ENCODE measurements at places on chromosomes 7 and 10.

DNA sequence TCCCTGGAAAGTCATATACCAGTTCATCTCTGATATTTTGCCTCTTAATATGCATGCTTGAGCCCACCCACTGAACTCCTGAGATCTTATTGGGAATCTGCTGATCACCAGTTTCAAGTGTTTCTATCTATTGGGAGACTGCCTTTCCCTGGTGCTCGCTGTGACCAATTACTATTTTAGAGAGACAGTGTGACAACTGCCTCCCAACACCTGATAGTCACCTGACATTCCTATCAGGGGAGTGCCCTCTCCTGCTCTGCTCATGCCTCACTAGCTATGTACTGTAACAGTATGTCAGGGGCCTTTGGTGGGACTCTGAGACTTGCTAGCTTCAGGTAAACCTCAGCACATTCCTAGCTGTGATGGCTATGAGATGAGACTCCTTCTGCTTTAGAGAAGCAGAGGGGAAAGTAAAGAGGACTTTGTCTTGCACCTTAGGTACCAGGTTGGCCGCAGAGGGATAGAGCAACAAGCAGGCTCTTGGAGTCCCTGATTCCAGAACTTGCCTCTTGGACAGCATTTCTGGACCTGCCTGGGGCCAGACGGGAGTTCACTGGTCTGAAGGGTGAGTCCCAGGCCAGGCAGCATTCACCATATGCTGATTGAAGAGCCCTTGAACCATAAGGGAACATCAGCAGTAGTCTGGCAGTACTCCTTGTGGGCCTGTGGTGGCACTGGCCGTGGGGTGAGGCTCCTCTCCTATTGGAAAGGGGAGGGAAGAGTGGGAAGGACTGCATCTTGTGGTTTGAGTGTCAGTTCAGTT, 34.4 kb upstream of the ARHGAP12 start:
- DNase-seq: no peak

- DNase-seq: peak; percentile 65
These were observed 41.5 kb downstream of the ASB4 start for GRCh38 chr7:95527033-95527775.

DNA sequence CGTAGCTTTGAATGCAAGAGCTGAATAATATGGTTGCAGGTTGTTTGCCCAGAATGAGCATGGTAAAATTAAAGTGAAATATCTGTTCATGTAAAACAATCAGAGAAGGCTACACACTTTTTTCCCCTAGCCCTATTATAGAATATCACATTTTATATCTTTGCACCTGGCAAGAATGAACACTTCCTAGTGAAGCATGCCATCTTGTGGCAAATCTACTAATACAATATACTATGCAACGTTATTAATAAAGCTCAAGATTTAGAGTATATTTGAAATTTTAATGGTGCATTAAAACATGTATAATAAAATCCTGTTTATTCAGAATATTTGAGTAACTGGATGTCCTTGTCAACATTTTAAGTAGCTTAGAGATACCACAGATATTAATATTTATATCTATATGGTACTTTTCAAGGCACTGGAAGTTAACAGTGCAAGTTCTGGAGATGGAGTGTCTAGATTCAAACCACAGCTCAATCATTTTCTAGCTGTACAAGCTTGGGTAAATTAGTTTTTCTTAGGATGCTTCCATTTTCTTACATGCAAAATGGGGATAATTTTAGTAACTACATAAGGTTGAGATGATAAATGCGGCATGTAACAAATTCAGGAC, 643.1 kb upstream of the SEMA3D start:
- DNase-seq: no peak

DNA sequence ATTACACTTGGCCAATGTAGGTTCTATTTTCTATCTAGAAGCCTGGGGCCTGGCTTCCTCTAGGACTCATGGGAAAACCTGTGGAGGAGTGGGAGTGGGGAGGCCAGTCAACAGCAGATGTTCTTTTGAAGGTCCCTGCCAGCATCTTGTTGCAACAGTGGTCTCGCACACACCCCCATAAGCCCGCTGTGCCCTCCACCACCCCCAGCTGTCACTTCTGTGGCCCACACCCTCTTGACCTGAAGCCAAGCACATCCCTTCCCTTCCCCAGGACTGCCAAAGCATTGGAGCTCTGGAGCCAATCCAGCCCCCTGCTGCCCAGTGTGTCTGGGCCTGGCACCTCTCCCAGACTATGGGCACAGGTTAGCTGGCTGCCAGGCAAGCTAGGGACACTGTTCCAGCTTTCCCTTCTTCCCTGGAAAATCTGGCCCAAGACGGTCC, 1.9 kb upstream of the STX1A start:
- DNase-seq: peak; percentile 76

DNA sequence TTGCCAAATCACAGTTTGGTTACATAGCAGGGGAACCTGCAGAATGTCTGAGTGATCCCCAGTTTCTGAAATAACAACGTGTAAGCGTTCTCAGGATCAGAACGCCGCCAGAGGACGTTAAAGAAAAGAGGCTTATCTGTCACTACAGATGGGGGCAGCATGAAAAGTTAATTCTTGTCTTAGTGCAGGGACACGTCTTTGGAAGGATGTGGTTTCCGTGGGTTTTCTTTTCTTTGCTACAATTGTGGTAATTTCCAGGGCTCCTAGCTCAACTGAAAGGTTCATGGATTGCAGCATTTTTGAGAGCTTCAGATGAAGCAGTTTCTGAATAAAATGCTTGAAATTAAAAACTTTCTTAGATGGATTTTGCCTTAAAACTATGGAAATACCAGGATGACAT, 106.6 kb downstream of the PRKCQ start:
- no peak for DNase-seq

DNA sequence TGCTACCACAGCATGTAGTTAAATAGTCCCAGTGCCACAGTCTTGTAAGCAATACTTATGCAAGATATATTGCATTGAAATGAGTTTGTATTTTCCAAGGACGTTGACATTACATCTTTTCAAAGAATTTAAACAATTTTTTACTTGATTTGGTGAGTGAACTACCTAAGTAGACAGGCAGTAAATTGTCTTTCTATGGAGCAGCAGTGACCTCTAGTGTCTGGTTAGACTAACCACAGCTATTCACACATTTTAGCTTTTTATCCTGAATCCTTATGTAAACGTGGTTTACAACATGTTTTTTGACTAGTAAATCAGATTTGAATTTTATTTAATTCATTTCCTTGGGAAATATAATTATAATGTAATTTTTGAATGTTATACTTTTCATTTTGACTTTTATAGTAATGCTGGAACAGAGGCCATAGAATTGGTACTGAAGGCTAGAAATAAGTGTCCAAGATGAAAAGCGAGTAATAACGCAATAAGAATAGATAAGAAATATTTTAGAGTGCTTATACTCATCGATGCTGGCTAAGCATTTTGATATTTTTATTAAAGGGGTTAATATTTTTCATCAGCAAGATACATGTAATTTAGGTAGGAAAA, 5.6 kb downstream of the LRRTM3 start:
- peak; percentile 21 for DNase-seq

- DNase-seq: no peak
These were observed 61.7 kb downstream of the GSAP start for GRCh38 chr7:77354484-77354883.

- no peak for DNase-seq
These were observed 808.7 kb upstream of the AUTS2 start for GRCh38 chr7:68789597-68789996.

DNA sequence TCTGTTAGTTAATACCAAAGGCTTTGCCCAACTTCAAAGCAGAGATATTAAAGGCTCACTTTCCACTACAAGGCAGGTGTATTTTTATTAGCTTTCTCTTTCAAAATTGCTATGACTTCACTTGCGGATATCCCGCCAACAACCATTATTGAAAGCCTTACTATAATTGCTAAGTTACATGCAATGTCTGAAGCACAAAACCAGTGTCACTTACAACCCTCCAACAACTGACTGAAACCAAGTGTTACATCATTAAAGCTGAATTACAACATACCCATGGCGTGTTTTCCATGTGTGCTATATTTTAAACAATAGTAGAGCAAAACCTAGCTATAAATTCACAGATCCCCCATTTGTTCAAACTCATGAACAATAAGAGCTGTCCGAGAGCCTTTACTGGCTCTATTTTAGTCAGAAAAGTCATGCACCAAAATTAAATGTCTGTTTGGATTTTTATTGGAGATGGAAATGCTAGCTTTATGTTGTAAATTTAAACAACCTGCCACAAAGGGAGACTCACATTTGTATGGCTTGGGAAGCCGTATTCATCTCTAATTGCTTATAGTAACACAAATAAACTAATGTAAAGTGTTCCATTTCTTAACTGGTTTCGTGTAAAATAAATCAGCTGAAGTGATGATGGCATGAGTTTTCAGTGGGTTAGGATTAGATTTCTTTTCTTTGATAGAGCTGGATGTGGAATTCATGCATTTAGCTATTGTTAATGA, 227.1 kb downstream of the AGMO start:
- DNase-seq: no peak
